Gastroesophageal sphincter (tissue), 4 donors: ENCODE measurements at places on chromosomes 3 and 15. TPM values are rescaled to one million over a fixed set of nuclear protein-coding genes. Genes with fewer than 3 reads are reported as not detected.

- no peak for ATAC-seq
These were observed 175.7 kb downstream of the STAG1 start for GRCh38 chr3:136576279-136577009.

DNA sequence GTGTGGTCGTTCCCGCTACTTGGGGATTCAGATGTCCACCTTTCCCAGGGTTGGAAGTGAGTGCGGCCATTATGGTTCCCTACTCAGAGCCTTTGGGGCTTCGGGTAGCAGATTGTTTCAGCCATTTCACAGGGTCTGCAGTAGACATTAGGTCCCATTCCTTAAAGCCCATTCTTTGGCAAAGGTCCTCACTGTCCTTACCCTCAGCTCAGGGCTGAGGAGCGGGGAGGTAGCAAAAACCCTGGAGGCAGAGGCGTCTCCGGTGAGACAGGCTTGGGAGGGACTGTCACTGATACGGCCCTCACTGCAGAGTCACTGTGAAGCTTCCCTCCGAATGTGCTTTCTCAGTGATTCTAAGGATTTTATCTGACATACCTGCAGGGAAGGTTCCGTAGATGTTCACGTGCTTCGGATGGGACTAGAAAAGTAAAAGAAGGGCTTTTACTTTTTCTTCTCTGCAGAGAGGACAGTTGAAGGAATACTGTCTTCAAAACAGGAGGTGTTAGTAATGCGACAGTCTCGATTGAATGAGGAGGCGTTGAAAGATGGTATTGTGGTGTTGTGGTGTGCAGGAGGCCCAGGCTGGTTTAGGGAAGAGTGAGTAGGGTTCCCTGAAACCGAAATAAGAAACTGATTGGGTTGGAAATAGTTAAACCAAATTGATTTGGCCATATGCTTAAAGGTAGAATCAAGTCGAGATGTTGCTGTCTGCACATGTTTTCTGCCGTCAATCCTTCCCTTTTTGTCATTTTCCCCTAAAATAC, 630 bp downstream of the ATP6V1A start:
- ATAC-seq = no peak

- ATAC-seq = peak; percentile 17
These were observed 518 bp downstream of the OXSR1 start for GRCh38 chr3:38165722-38166387.

Gene C3orf52
- total RNA-seq = 2.3 TPM

Gene HESX1
- total RNA-seq = not detected

Gene ITIH4
- 1.2 TPM for total RNA-seq

Gene ARL14
- total RNA-seq = not detected

DNA sequence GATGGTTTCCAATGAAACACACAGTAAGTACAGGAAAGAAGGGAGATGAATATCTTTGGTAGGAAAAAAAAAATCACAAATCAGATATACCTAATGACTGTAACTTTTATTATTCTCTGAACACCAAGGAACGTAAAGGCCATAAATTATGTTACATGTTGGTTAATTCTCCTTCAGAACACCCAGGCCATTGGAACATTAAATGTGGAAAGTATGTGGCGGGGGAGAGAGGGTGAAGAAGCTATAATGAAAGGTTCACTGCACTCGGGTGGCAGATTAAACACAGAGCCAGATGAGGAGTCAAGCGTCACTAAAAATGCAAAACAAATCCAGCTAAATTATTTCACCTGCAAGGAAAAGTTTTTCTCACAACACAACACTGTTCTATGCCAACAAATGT, 193.8 kb downstream of the FHIT start:
- no peak for ATAC-seq

DNA sequence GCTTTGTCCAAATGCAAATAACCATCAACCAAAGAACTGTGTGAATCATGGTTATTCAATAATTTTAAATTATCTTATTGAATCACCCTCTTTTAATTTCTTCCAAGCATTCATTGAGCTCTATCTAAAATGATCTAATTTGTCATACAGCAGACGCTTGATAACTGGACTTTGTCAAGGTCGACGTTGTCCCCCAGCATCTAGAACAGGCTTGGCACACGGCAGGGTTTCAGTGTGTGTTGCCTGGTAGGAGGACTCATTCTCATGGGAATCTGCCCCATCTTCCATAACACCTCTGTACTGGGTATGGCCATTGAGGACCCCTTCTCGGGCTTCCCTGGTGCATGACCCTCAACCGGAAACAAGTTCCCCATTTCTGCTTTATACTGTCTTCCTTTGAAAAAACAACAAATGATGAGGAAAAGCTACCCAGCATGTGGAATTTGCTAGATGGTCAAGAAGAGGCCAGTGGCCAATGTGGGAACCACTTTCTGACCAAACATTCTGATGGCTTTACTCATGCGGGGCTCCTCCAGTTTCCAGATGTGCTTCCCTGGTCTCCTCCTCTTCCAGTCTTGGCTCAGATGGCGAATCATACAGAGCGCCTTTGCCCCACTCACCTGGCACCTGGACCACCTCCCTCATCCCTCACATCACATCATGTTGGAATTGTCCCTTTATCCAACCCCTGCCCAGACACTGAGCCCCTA, 41.7 kb upstream of the SEC22A start:
- ATAC-seq = no peak

DNA sequence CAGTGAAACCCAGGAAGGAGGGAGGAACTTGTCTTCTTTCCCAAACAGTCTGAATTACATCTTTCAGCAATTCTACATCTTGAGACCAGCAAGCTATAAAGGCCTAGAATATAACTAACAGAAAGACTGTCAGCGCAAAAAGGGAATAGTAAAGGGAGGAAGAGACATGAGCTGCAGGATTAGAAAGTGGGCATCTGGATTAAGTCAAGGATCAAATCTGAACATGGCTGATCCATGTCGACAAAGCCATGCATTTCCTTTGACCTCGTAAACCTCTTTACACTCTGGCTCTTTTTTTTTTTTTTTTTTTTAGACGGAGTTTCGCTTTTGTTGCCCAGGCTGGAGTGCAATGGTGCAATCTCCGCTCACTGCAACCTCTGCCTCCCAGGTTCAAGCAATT, 35.4 kb upstream of the KCNMB3 start:
- ATAC-seq = no peak

DNA sequence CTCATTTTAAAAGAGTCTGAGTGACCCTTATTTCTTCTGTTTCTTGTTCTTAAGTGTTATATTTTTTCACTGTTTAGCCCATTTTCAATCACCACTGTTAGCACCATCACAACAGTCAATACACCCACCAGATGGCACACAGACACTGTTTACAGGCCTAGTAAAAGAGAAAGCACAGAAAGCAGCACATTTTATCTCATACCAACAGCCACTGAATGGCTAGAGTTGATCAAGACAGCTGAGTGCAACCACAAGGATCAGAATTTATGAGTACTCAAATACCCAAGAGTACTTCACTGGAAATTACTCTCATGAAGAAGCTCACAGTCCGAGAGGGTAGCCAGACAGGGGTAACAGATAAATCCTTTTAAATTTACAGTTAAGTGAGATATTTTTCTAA, 127.0 kb downstream of the TFDP2 start:
- ATAC-seq = no peak

- ATAC-seq = no peak
These were observed 79.1 kb downstream of the SLC25A26 start for GRCh38 chr3:66299891-66300290.
